ENCODE measurements at places on chromosomes 1 and 21.

DNA sequence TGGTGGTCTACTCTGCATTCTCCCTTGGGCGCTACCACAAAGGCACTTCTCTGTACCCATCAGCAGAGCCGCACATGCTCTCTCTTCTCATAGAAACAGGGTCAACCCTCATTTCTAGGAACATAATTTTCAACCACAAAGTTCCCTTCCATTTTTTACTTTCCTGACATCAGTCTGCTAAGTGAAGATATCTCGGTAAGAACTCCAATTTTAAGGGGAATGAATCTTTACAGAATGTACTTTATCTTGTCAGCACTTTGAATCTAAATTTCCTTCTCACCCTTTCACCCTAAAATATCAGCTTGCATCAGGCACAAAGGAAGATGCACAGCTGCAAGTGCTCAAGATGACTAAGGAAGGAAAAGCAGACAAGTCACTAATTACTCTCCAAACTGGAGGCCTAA is 545.9 kb downstream of the SMYD3 start:
- no peak for DNase-seq

- no peak for DNase-seq
These were observed 408.1 kb upstream of the USP24 start for GRCh38 chr1:55623311-55623710.

DNA sequence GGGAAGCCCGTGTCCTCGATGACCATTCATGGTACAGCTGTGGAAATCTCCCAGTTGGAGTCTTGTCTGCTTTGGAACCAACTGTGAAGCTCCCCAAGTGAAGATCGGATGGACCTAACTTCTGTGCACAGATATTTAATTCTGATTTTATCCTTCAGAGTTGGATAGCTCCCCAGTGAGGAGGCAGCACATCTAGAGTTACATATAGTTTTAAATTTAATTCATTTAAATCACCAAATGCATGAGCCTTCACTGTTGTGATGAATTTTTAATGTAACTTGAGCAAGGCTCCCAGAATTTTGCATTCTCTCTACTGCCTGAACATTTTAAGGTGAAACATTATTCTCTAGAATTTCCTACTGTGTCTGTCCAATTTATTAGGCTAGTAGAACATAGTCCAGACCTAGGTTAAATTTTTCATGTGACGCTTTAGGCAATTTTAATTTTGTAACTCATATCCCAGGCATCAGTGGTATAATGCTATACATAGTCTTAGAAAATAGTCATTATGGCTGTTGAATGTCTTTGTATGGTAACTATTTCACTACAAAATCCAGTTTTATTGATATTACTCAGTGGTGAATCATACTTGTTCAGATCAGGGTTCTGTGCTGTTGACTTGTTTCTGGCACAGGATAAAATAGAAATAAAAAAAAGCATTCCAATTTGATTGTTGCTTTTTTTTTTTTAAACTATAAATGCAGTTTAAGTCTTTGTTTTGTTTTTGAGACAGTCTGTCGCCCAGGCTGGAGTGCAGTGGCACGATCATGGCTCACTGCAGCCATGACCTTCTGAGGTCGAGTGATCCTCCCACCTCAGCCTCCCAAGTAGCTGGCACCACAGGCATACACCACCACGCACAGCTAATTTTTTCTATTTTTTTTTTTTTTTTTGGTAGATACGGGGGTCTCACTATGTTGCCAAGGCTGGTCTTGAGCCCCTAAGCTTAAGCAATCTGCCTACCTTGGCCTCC is 66.9 kb downstream of the PRDM2 start:
- DNase-seq: no peak

- DNase-seq: no peak
These were observed 33.9 kb upstream of the PUM1 start for GRCh38 chr1:31099293-31100032.

DNA sequence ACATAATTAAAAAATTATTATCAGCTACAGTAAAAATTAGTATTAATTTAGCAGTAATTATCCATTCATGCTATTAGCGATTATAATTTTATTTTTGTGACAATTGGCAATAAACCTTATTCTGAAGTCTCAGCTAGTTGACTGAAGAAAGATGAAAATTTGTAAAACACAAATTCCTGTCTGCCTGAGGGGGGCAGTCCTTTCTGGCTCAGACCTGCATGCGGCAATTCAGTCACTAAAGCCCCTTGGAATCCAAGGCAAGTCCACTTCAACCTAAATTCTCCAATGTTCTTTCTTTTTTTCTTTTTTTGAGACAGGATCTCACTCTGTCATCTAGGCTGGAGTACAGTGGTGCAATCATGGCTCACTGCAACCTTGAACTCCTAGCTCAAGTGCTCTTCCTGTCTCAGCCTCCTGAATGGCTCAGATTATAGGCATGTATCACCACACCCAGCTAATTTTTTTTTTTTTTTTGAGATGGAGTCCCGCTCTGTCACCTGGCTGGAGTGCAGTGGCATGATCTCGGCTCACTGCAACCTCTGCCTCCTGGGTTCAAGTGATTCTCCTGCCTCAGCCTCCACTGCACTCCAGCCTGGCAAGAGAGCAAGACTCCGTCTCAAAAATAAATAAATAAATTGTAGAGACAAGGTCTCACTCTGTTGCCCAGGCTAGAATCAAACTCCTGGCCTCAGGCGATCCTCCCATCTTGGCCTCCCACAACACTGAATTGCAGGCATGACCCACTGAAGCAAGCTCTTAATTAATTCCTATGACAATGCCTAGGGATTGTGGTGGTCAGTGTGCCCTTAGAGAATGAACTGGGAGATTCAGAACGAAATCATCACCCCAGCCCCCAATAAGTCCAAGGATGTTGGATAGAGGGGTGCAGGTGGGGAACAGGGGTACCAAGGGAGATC is 24.2 kb upstream of the ITPKB start:
- DNase-seq: no peak

DNA sequence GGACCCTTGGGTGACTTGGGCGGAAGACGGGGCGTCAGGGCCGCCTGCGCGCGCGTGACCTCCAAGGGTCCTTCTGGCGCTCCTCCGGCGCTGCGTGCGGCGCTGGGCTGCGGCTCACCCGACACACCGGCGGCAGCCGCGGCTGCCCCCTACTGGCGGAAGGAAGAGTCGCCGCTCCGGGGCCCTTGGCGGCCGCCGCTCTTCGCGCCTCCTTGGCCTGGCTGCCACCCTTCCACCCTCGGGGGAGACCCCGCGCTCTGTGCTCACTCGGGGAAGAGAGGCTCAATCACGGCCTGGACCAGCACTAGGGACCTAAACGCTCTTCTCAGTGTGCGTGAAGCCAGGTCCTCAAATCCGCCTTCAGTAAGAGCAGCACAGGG is 89.7 kb downstream of the DMRTA2 start:
- DNase-seq: peak; percentile 41

GRCh38 chr1:203677771-203678170 is 51.1 kb downstream of the ATP2B4 start:
- no peak for DNase-seq

GRCh38 chr1:194568610-194569009 is 1382.2 kb upstream of the B3GALT2 start:
- no peak for DNase-seq

GRCh38 chr21:16585896-16586295 is 856.1 kb downstream of the USP25 start:
- no peak for DNase-seq

DNA sequence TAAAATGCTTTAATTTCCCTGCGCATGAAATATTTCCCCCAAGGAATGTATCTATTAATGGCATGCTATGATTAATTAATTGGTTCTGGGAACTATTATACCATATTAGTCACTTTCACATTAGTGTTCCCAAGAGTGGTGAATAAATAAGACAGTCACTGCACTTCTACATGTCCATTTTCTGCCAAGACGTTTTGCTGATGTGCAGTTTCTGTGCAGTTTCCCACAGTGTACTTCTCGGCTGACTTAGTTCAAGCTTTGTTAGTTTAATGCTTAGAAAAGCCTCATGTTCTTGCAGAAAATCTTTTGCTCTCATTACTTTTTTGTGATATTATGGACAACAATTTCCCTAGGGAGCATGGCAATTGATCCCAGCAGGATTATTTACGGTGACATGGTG is 1014.5 kb downstream of the BRINP3 start:
- no peak for DNase-seq

DNA sequence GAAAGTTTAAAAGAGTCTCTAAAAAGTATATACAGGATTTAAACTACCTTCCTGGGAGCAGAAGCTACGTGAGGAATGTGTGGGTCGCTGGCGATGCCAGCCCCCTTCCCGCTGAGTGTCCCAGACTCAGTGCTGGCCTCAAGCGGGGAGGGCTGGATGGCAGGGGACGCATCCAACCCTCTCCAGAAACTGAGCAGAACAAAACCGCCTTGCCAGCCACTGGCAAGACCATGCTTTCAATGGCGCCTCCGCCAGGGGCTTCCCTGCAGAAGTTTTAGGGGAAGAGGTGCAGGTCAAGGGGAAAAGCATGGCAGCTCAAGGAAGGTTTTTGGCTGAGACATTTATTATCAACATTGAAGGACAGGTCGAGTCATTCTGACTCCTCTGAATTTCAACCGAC is 26.1 kb downstream of the NADK start:
- DNase-seq: no peak

DNA sequence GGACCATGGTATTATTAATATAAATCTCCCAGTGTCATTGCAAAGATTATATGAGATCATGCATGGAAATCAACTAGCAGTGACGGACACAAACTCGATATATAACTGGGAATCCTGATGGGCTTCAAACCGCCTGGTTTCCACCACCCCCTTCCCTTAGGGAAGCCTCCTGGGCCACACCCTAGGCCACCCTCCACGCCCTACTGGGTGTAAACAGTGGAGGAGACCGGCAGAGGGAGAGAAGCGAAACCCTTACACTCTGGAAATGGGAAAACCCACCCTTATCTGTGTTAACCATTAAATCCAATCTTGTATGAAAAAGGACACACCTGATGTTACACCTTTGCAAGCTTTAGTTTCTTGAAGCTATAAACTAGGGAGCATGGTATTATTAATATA is 595 bp upstream of the ZNHIT6 start:
- DNase-seq: no peak

GRCh38 chr21:23127973-23128372 is 2129.8 kb downstream of the NCAM2 start:
- DNase-seq: no peak

GRCh38 chr1:226632922-226633351 is 84.4 kb downstream of the STUM start:
- DNase-seq: no peak

GRCh38 chr1:11053758-11054137 is 6.1 kb downstream of the SRM start:
- DNase-seq: no peak

- no peak for DNase-seq
These were observed 13.5 kb upstream of the RNF186 start for GRCh38 chr1:19828546-19828945.

GRCh38 chr1:6080469-6080868 is 34.8 kb downstream of the KCNAB2 start:
- DNase-seq: no peak

GRCh38 chr1:199292896-199293295 is 654.1 kb downstream of the PTPRC start:
- DNase-seq: no peak

GRCh38 chr1:34113887-34114286 is 51.1 kb downstream of the CSMD2 start:
- DNase-seq: no peak

GRCh38 chr1:204509186-204509635 is 7.0 kb upstream of the MDM4 start:
- no peak for DNase-seq

DNA sequence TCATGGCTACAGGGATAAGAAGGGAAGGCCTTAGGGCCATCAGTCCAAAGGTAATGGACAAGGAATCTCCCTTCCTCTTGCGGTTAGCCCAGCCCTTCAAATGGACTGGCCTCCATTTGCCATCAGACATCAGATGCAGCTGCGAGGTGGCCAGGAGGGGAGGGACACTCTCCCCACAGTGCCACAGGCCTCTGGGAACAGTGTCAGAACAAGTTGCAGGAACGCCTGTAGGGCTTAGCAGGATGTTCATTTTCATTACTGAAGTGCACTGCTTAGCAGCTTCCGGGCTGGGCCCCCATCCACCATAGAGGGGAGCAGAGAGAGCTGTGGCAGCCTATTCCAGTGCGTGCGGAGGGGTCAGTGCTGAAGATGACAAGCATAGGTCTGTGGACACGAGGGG is 127.5 kb downstream of the GALNT2 start:
- DNase-seq: no peak

DNA sequence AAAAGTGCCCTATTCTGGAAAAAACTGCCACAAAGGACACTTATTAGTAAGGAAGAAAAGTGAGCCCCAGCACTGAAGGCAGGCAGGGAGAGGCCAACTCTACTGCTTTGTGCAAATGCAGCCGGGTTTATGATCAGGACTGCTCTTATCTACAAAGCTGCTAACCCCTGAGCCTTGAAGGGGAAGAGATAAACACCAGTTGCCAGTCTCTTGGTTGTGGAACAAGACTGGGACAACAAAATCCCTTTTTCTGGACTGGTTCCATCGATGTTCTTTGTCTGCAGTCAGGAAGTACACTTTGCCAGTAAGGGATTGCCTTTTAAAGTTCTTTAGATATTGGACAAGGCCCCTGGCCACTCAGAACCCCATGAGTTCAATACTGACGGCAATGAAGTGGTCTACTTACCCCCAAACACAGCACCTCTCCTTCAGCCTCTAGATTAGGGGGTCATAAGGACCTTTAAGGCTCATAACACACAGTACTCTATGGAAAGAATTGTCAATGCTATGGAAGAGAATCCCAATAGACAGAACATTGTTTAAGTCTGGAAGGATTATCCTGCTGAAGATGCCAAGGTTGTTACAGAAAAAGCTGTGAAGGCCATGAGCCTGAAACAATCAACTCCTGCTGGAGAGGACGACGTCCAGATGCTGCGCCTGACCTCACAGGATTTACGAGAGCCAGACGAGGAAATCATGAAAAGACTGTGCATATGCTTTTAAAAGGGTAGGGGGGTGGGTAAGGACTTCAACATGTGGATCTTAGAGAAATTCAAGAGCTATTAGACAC is 43.6 kb downstream of the GNB1 start:
- DNase-seq: no peak

- no peak for DNase-seq
These were observed 42.1 kb upstream of the CASZ1 start for GRCh38 chr1:10838541-10838940.

DNA sequence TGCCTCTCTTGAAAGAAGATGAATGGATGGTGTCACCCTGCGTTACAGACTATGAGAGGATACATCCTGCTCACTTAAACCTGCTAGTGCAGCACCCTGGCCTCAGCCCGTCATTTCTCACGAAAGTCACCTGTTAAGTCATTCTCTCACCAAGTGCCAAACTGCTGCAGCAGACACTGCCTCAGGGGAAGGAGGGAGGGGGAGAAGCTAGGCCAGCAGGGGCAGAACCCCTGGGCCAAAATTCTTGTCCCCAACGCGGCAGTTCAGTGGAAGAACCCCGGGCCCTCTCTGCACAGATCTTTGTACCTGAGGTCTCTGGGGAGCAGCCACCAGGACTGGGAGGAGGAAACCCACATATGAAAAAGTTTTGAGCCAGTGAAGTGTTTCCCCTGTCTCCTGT is 37.6 kb downstream of the SYT6 start:
- no peak for DNase-seq

DNA sequence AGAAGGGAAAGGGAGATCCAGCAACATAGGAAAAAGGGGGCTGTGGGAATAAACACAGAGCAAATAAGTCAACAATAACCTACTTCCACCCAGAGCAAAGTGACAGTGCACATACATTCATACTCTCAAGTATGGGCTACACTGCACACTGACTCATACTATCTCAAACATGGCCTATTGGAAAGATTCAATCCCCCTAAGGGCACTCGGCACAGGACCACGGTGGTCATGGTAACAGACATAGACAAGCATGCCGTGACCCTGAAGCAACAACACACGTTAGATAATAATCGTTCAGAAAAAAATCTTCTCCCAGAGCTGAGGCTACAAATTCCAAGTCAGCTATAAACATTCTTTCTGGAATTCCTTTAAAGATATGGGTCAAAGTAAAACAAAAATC is 16.8 kb upstream of the JAK1 start:
- no peak for DNase-seq

Measured in CD4-positive, alpha-beta T cell (primary cell).